HFF-Myc (cell line): ENCODE measurements at places on chromosomes 13 and 19.

GRCh38 chr19:48796298-48797083 is 14.3 kb downstream of the BCAT2 start:
- no peak for DNase-seq

- DNase-seq, result no peak
These were observed 22.9 kb upstream of the PLAUR start for GRCh38 chr19:43692877-43693276.

DNA sequence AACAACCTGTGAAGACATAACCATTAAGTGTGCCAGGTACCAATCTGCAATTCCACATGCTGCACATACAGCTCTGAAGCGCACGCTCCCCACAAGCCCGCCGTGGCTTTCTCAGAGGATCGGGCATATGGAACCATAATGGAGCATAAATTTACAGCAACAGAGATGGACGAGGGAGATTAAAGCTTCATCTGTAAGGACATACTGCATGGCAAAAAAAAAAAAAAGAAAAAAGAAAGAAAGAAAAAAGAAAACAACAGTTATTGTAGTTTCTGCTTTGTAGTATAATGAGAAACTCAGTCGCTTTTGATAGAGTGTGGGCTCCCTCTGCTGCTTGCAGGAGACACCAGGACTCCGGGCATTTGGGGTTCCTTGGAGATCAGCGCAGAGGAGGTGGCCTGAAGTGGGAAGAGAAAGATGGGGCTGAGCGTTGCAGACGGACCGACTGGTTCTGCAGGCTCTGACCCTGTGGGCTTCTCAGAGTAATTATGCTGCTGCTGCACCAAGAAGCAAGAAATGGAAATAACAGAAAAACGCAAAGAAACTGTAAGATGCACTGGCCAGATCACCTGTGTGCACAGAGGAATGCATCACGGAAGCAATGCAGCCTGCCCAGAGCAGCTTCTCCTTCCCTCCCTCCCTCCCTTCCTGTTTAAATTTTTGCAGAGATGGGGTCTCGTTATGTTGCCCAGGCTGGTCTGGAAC is 10.8 kb upstream of the PDCD5 start:
- peak; percentile 30 for DNase-seq

GRCh38 chr19:10353793-10354391 is 14.5 kb upstream of the ICAM3 start:
- no peak for DNase-seq

- no peak for DNase-seq
These were observed 124.3 kb upstream of the TMTC4 start for GRCh38 chr13:100798739-100799361.
